ENCODE measurements at places on chromosomes 13 and 19.

- no peak for DNase-seq
Measured at GRCh38 chr13:77628170-77628569, 69.3 kb upstream of the SLAIN1 start.

- no peak for DNase-seq
Measured at GRCh38 chr19:36420961-36421748, 2.7 kb upstream of the ZFP82 start.

GRCh38 chr13:46289260-46289955 is 77.7 kb downstream of the LRRC63 start:
- no peak for DNase-seq

- DNase-seq = no peak
Measured at GRCh38 chr19:33333642-33334041, 31.3 kb upstream of the CEBPA start.

- DNase-seq = no peak
Measured at GRCh38 chr13:50745542-50746115, 97.9 kb downstream of the DLEU7 start.

DNA sequence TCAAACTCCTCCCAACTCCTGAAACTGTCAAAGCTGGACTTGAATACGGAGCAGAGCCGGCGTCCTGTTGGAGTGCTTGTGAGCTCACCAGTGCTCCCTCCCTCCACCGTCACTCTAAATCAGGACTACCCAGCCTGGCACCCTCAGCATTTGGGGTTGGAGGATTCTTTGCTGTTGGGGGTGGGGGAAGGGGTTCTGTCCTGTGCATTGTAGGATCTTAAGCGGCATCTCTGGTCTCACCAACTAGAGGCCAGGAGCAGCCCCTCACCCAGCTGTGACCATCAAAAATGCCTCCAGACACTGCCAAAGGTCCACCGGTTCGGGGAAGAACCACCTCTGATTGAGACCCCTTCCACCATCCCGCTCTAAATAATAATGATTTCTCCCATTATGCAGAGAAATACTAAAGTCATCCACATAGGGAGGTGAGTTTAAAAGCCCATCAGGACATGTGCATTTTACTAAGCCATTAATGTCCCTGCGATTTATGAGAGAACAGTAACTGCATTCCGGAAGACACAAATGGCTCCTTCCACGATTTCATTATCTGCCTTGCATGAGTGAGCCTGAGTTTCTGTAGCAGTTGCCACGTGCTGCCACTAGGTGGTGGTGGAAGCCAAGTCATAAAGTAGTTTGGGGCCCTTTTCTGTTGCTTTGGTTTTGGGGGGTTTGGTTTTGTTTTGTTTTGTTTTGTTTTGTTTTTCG is 16.1 kb upstream of the USP29 start:
- peak; percentile 58 for DNase-seq

DNA sequence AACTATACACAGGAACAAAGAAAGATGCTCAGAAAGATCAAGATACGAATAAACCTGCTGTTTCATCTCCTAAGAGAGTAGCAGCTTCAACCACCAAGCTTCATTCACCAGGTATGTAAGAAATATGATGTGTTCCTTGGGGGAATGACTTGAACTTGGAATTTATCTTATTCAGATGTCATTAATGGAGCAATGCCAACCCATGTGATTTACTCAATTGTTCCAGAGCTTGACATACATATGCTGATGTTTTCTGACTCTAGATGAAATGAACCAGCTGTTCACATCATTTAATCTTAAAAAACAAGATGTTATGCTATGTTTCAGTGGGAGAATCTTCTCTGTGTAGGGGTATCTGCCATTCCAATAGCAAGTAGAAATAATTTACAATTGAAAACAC is 270.9 kb downstream of the SLC7A1 start:
- DNase-seq = no peak

DNA sequence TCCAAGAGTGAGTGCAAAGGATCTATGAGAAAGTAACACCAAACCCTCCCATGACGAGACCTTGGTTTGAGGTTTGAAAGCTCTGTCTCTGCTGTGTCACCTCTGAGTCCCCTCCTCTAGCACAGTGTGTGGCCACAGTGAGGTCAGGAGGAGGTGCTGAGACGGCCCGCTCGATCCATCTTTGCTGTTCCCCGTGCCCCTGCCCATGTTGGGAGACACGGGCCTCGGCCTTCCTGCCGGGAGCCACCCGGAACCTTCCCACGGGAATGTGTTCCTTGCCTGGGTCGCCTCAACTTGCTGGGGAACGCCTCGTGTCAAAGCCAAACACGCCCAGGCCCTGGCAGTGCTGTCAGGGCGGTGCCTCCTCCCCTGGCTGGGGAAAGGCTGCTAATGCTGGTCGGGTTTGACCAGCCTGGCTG is 10.1 kb downstream of the NANOS3 start:
- peak; percentile 44 for DNase-seq

DNA sequence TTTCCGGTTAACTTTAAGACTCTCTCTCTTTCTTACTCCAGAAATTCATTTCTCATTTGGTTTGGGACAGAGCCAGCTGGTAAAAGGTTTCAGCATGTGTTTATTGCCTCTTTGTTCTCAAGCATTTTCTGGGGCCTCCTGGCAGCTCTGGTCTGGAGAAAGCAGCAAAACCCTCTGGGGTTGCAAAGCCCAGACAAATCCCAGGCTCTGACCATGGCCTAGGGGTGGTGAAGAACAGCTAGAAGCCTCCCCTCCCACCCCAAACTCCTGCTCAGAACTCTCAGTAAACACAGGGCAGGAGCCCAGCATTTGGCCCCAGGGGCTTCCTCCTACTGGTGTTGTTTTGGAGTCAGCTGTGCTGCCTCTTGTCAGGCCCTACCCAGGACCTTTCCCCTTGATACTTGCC is 124.2 kb upstream of the SERP2 start:
- DNase-seq = no peak

GRCh38 chr19:48737360-48737998 is 2.9 kb downstream of the RASIP1 start:
- no peak for DNase-seq

DNA sequence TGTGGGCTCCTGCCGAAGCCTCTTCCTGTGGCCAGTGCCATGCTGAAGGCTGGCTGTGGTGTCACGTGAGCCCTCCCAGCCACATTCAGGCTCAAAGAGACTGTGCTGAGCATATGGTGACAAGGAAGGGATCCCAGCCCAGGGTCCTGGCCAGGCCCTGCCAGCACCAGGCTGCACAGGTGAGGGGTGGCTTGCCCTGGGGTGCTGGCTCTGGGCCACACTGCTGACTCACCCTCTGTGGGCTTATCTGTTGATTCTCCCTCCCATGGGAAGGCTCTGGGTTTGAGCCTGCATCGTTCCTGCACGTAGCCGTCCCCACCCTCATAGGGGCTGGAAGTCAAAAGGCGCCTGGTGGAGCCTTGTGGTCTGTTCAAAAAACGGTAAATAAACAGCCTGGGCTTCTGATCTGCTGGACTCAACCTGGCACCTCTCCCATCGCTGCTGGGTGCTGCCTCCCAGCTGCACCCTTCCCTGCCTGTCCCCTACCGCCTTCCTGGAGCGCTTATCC is 31.1 kb downstream of the DNM2 start:
- DNase-seq = no peak

- DNase-seq = peak; percentile 87
Measured at GRCh38 chr19:47436712-47437401, 17.5 kb upstream of the MEIS3 start.

DNA sequence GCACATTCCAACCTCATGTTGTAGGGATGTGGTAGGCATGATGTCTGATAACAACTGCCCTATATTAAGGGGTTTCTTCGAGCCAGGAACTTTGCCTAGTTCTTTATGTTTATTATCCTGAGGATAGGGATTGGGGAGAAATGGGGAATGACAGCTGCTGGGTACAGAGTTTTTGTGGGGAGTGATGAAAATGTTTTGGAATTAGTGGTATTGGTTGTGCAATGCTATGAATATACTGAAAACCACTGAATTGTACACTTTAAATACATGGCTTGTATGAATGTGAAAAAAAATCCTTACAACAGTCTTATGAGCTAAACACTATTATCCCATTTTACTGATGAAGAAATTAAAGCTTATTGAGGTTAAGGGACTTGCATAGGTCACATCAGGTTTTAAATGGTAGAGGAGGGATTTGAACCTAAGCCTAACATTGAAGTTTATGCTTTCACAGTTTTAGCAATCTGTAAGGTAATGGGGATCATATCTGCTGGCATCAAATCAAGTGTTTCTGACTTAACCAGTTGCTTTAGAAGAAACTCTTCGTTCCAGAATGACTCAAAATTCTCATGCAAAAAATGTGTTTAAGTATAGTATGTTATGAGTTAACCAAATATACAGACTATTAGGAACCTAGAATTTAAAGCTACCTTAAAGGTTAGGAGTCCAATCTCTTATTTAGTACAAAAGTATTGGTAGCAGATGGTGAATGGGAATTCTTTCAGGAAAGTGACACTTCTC is 61.4 kb downstream of the ERCC5 start:
- no peak for DNase-seq

DNA sequence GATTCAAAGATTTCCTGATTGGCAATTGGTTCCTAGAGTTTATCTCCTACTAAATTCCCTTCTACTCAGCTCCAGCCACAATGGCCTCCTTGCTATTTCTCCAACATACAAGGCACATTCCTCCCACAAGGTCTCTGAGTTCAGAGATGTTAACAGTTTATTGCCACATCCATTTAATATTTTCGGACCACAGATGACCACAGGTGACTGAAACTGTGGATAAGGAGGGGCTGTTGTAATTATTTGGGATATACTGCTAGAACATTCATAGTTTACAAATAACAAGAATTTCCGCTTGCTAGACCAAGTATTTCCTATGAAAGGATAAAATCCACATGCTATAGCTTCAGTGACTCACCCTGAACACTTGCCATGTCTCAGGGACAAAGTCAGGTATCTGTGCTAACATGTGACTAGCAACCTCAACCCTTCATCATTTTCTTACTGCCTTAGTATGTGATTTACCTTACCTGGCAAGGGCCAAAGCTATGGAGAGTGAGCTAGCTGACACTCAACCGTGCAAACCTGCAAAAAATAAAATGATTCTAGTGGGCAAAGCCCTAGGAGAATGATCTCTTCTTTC is 117.7 kb downstream of the TBC1D4 start:
- no peak for DNase-seq

DNA sequence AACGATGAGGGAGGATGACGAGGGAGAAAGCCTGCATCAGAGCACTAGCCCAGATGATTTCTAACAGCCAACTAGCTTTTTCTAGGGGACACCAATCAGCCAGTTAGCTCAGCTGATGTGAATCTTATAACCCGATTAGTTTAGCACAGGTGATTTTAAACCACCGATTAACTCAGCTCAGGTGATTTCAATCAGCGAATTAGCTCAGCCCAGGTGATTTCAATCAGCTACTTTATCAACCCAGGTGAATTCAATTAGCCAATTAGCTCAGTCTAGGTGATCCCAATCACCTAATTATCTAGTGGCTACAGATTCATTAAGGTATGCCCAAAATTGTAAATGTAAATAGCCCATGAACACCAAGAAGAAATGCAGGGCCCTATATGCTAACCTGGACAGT is 146.9 kb downstream of the ZNF486 start:
- no peak for DNase-seq

DNA sequence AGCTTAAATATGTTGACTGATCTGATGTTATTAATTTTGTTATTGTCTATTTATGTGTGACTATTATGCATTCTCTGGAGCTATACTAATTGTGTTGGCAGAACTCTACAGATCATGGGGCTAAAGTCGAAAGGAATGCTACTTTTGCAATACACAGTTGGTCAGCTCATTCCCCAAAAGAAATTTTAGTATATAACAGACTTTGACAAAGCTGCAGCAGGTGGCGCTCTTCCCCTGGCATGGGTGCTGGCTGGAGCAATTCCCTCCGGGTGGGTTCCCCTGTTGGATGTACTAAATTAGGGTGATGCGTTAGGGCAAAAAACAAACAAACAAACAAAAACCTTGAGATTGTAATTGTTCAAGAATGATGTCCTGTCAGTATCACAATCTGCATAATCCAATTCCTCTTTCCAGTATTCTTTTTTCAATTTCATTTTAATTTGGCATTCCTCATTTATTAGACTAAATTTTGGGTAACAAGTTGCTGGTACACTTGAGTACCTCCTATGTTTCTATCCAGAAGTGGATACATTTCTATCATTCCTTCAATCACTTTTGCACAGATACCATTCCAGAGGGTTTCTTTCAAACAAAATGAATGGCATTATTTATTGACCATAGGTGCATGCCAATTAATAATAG is 322.8 kb upstream of the EDNRB start:
- DNase-seq = peak; percentile 17

- peak; percentile 48 for DNase-seq
Measured at GRCh38 chr13:99258210-99258860, at the start of gene GPR18. Gene GPR18, minus strand, starts transcription at chr13:99258379. Its CDS starts 2,507 bp downstream, at chr13:99255872.

DNA sequence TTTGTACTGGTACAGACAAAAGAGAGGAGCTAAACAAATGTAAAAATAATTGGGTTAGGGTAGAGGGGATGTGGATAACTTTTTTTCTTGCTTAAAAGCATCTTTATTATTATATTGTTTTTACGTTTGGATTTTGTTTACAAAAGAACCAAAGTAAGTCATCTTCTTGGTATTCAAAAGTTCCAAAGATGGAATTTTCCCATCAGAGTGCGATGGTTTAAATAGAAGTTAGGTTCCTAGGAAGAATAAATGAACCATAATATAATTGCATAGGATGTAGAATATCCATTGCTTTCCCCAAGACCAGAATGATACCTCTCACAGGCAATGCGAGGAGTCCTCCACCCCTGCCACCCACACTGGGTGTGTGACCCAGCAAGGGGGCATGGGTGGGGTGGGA is 99.4 kb upstream of the RNF113B start:
- no peak for DNase-seq

DNA sequence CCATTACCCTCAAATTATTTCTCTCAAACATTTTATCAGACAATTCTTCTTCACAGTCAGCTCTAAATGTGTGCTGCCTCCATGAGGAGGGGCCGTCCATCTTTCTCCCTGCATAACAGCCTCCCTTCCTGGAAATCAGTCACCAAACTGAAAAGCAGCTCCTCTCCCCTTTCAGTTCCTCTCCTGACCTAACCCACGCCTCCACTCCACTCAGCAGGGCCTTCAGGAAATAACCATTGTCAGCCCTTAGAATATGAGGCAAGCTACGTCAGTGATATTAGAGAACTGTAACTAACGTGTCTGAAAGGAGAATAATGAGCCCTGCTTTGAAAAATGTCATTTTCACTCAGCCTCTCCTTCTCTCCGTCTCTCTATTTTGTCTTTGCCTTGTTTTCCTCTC is 116.2 kb downstream of the OLFM4 start:
- DNase-seq = no peak

- DNase-seq = no peak
Measured at GRCh38 chr13:43357564-43357963, 334.2 kb downstream of the DNAJC15 start.

- DNase-seq = peak; percentile 47
Measured at GRCh38 chr19:5804516-5805461, at the start of gene NRTN. Gene NRTN, plus strand, starts transcription at chr19:5805067. Its CDS starts 19,099 bp downstream, at chr19:5824166.

GRCh38 chr19:3504735-3505134 is 1.4 kb upstream of the FZR1 start:
- DNase-seq = no peak

- no peak for DNase-seq
Measured at GRCh38 chr19:16454351-16454918, 17.3 kb downstream of the EPS15L1 start.

DNA sequence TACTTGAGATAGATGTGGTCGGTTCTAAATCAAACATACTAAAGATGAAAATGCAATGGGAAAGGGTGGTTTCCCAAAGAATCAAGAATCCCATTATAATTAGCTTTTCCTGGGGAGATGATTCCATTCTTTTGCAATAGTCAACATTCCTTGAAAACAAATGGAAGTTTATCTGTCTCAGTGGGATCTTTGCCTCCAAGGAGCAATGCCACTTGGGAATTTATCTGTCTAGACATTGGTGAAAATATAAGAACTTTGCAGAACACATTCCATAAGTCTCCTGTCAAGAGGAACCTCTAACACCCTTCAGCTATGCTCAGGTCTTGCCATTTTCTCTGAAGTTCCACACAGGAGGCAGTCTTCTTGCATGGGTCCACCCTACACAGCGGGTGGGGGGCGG is 152.5 kb downstream of the KCTD12 start:
- no peak for DNase-seq

All from activated CD4-positive, alpha-beta memory T cell treated with anti-CD3 and anti-CD28 coated beads, Interleukin-2, amount 10 ng/mL, durations not matched to agents 7 days and 5 days (primary cell).